NCI-H1105 treated with DMSO at 0.1 percent for 48 hours (cell line): ENCODE measurements at places on chromosomes 4 and X.
A peak's percentile ranks its signal among the peaks of the same experiment; 100 is the strongest.

DNA sequence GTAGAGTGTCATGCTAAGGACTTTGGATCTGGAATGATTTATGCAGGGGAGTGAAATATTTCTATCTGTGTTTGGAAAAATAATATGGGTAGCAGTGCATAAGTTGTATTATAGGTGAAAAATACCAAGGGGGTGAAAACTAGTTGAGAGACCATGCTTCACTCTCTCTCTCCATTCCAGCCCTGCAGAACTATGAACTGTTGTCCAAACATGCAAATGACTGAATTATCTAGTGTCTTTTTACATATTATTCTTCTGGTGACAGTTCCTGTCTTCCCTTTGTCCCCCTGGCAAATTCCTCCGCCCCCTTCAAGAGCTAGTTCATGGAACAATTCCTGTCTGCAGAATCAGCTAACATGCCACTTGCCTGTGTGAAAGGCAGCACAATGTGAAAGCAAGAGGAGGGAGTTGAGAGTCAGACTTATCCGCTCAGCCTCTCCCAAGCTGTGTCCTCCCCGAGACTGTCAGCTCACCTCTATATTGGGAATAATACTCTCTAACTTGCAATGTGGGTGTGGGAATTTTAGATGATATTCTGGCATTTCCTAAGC, 2.3 kb downstream of the PF4 start:
- DNase-seq: no peak

GRCh38 chr4:30716158-30716557, 4.0 kb upstream of the PCDH7 start:
- DNase-seq: peak; percentile 47

- DNase-seq: no peak
Measured at GRCh38 chr4:65241257-65241997, 428.9 kb downstream of the EPHA5 start.

- no peak for DNase-seq
Measured at GRCh38 chr4:55311792-55312488, 34.1 kb upstream of the SRD5A3 start.

DNA sequence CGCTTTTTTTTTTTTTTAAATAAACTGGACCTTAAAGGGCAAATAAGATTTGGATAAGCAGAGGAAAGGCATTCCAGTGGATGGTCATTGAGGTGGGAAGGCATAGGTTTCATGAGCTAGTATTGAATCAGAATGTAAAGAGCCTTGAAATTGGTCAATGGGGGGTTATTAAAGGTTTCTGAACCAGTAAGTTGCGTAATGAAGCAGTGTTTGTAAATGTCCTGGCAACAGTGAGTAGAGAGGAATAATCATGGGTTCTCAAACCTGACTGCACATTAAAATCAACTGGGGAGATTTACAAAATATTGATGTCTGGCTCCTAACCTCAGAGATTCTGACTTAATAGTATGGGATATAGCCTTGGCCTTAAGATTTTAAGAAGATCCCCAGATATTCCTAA, 23.2 kb upstream of the AMOT start:
- DNase-seq: no peak

DNA sequence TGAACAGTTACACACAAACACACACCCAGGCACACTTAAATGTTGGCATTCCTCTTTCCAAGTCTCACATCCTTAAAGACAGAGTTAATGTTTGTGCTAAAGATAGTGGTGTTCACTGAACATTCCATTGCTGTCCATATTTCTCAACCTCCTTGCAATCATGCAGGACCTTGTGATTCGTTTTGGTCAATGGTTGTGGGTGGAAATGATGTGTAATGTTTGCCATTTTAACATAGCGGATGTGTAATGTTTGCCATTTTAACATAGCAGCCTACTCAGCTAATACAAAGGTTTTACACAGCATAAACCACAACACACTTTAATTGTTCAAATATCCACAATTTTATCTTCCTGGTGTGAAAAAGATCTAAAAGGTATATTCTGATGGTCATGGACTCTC, 93.9 kb downstream of the CEP44 start:
- DNase-seq: no peak

DNA sequence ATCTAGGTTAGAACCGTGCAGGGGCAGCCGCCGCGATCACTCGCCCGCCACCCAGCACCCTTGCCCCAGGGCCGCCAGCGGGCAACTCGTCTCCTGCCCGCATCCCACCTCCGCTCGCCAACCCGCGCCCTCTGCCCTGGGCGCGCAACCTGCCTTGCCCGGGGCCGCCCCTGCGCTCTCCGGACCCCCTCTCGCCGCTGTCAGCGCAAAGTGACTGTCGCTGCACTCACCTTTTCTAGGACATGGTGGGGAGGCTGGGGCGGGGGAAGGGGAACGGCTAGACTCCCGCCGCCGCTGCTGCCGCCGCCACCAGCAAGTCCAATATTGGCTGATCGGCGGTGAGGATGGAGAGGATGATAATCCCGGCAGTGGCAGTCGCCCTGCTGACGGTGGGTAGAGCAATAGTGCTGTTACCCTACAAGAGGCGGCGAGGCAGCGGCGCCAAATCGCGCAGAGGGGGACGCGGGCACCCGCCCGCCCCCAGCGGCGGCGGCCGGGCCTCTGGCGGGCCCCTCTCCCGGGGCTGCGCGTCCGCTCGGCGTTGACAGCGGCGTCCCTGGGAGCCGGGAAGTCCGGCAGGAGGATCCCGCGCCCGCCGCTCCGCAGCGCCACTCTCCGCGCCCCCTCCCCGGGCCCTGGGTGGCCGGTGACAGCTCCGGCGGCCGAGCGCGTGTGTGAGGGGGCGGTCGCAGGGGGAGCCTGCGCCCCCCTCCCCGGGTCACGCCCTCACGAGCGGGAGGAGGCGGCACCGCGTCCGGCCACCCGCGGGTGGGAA, 2.3 kb upstream of the NR3C2 start:
- DNase-seq: no peak

- DNase-seq: peak; percentile 50
Measured at GRCh38 chrX:71533851-71534561, 1.1 kb downstream of the OGT start.

DNA sequence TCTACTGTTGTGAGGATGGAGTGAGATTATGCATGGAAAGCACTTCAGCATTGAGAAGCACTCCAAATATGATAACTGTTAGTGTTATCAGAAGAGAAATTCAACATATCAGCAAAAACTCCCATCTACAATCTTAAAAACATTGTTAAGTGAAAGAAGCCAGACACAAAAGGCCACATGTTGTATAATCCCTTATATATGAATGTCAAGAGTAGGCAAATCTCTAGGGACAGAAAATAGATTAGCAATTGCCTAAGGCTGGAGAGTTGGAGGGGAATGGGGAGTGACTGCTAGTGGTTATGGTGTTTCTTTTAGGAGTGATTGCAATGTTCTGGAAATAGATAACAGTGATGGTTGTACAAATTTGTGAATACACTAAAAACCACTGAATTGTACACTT, 122.5 kb upstream of the LNX1 start:
- DNase-seq: no peak

DNA sequence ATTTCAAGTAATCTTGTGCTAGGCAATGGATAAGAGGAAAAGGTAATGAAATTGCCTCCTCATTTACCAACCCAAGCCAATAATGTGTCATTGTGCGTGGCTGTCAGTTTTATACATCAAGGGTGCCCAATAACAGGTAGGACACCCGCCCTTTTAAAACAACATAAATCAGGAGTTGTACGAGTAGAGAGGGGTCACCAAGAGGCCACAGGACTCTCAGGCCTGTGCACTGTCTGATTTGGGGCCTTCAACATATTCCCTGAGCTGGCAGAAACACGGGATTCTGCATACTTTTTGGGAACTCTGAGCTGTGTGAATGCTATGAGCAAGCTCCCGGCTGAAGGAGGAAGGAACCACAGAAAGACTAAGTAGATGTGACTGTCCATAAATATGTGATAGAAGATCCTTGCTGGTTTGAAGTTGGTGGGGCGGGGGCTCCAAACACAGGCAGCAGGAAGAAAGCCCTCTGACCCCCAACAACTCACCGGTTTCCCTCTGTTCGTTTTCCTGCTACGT, 82.7 kb upstream of the MAML3 start:
- no peak for DNase-seq

GRCh38 chrX:136767104-136767941, 13.4 kb downstream of the ARHGEF6 start:
- DNase-seq: peak; percentile 7

DNA sequence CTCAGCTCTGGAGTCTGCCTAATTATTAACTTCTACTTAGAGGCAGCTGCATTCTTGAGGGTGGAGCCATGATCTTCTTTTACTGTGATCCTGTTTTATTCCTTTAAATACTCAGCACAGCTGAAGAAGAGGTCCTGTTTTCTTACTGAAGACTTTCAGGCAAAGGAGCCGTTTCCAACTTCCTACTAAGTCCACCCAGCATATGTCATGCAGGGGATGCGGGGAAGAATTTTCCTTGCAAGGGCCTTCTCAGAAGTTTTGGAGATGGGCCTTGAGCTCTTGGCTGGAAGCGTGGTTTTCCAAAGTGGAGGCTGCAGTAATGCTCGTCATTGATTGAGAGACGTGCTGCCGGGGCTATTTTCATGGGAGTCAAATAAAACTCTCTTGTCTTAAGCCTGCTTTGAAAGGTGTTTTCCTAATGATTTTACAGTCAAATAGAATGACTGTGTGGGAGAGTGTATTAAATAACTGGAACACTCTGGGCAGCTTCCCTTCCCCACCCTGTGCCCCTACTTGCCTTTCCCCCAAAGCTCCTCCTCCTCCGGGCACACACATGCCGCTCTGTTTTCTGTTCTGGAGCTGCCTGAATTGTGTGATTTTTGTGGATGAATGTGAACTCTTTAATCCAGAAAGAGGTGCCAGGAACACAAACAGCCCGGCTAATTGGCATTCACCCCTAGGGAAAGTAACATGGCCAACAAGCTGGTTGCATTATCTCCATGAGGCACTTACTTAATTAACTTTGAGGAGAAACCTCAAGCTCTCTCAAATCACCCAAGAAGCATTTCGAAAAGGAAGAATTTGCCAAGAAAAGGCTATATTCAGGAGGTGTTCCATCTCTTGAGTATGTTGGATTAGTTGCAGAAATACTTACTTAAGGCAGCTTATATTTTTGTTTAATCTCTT, 28.1 kb downstream of the FGF2 start:
- DNase-seq: no peak

DNA sequence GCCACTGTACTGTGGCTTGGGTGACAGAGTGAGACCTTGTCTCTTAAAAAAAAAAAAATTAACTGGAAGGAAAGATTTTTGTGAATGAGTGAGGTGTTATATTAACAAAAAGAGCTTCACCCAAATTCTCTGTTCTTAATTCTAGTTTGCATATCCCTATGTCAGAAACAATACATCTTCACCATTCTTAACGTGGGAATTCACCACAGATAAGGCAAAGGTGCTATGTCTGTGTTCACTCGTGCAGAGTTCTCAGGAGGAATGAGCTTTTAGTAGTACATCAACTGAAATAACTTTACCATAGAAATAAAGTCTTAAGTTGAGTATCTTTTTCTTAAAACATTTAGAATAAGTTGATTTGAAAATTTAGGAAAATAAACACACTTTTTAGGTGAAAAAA, 135.1 kb downstream of the RAPGEF2 start:
- no peak for DNase-seq

DNA sequence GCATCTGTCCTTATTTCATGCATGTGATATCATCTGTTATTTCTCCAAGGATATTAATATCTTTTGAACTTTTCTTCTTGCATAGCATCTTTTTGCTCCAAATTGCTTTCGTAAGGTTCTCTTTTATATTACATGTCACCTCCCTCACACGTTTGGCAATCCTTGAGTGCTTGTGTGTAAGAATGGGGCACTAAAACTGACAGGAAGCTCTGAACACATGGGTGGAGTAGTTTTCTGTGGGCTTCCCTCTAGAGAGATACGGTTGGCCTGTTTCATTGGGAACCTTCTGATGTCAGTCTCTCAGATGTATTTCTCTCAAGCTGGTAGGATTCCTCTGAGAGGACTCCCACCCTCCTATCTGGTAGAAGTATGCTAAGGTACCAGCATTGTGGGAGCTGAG, 223.0 kb downstream of the MID1 start:
- no peak for DNase-seq

- DNase-seq: no peak
Measured at GRCh38 chr4:45679411-45679810, 444.4 kb downstream of the GABRG1 start.
